ENCODE measurements at places on chromosomes 6 and 20. TPM values are rescaled to one million over a fixed set of nuclear protein-coding genes. Genes with fewer than 3 reads are reported as not detected.

DNA sequence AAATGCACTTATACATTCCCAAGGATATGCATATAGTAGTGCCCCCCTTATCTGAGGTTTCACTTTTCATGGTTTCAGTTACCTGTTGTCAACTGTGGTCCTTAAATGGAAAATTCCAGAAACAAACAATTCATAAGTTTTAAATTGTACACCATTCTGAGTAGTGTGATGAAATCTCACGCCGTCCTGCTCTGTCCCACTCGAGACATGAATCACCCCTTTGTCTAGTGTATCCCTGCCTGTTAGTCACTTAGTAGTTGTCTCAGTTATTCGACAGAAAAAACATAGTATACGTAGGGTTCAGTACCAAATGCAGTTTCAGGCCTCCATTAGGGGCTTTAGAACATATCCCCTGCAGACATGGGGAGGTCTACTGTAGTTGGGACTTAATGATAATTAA is 57.0 kb downstream of the MAP1LC3A start:
- DNase-seq, result no peak
- H3K36me3 ChIP-seq, result no peaks in the 10 kb centered on the region
- H3K4me1 ChIP-seq, result no peaks in the 10 kb centered on the region
- no peaks in the 10 kb centered on the region for H3K27me3 ChIP-seq

DNA sequence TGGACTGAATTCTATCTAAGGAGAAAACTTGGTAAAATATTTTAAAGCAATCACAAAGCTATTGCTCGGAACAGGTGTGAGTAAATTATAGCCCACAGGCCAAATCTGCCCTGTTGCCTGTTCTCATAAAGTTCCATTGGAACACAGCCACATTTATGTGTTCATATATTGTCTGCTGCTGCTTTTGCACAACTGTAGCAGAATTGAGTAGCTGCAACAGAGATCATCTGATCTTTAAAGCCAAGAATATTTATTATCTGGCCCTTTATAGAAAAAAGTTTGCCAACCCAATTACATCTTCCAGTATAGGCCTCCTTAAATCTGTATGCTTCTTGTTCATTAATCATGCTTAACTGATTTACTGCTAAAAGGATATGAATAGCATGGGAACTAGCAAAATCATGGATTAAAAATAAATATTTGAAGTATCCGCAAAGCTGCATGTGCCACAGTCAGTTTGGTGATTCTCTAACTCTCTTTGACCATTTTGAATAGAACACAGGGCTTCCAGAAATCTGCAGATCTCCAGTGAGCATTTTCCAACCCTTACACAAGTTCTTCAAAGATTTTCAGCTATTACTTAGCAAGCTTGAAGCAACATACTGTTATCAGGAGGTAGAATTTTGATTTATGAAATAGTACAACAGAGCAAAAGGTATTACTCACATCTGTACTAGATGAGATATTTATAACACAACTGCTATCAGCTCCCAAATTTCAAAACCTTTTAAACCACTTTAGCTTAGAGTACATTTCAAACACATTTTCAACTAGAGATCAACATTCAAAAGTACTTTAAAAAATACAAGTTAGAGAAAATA is 312.6 kb upstream of the ID4 start:
- H3K27ac ChIP-seq, result no peak overlapping the region
- no peak for DNase-seq
- H3K4me3 ChIP-seq, result no peak overlapping the region
- H3K27me3 ChIP-seq, result no peaks in the 10 kb centered on the region
- peaks cover 8% of the 10 kb centered on the region for H3K4me1 ChIP-seq

- no peaks in the 10 kb centered on the region for H3K36me3 ChIP-seq
- H3K4me3 ChIP-seq, result no peak overlapping the region
- H3K4me1 ChIP-seq, result no peaks in the 10 kb centered on the region
- DNase-seq, result peak; percentile 19
- H3K27ac ChIP-seq, result no peak overlapping the region
These were observed 13.1 kb upstream of the CDK19 start for GRCh38 chr6:110828396-110828795.

DNA sequence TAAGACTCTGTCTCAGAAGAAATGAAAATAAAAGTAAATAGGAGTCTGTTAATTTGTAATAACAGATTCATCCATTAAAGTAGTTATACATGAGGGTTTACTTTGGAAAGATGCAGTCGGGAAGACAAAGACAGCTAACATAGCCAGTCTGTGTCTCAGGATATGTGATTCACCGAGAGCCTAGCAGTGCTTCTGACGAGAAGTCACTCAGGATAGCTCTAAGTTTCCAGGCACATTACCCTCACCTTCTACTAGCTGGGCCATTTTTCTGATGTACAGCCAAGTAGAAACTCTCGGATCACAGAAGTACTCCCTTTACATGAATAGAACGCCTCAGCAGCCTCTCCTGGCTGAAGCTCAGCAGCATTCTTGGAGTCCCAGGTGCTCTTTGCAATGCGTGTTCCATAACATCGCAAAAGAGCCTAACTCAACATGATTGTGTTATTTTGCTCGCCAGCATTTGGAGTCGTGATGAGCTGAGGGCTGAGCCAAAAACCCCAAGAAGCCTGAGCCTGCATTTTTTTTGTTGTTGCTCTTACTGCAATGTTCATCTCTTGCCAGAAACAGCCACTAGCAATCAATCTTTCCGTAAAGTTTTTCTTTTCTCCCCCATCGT is 22.4 kb upstream of the TASP1 start:
- DNase-seq, result no peak
- no peak overlapping the region for H3K27ac ChIP-seq
- H3K4me1 ChIP-seq, result no peaks in the 10 kb centered on the region
- H3K27me3 ChIP-seq, result no peaks in the 10 kb centered on the region
- no peak overlapping the region for H3K4me3 ChIP-seq

GRCh38 chr20:3051385-3052019 is 5.7 kb downstream of the MRPS26 start:
- no peaks in the 10 kb centered on the region for H3K27me3 ChIP-seq
- no peak overlapping the region for H3K27ac ChIP-seq
- peaks cover 20% of the 10 kb centered on the region for H3K4me1 ChIP-seq
- no peak overlapping the region for H3K4me3 ChIP-seq
- DNase-seq, result no peak
- peaks cover 35% of the 10 kb centered on the region for H3K36me3 ChIP-seq

- H3K4me1 ChIP-seq, result peaks cover 19% of the 10 kb centered on the region
- no peak overlapping the region for H3K27ac ChIP-seq
- no peak for DNase-seq
- H3K27me3 ChIP-seq, result peaks cover 48% of the 10 kb centered on the region
- H3K4me3 ChIP-seq, result no peak overlapping the region
- H3K36me3 ChIP-seq, result no peaks in the 10 kb centered on the region
These were observed 32.6 kb upstream of the CSNK2A1 start for GRCh38 chr20:576156-576555.

GRCh38 chr20:31594558-31595379 is 10.3 kb upstream of the ID1 start:
- H3K4me1 ChIP-seq, result peaks cover 33% of the 10 kb centered on the region
- H3K27ac ChIP-seq, result peak overlapping the region; percentile 83
- no peak overlapping the region for H3K4me3 ChIP-seq
- H3K27me3 ChIP-seq, result no peaks in the 10 kb centered on the region
- no peaks in the 10 kb centered on the region for H3K36me3 ChIP-seq

GRCh38 chr6:47182291-47182957 is 127.3 kb downstream of the TNFRSF21 start:
- DNase-seq, result no peak
- no peaks in the 10 kb centered on the region for H3K27me3 ChIP-seq
- H3K4me1 ChIP-seq, result peaks cover 27% of the 10 kb centered on the region
- no peak overlapping the region for H3K4me3 ChIP-seq
- H3K27ac ChIP-seq, result peak overlapping the region; percentile 95

DNA sequence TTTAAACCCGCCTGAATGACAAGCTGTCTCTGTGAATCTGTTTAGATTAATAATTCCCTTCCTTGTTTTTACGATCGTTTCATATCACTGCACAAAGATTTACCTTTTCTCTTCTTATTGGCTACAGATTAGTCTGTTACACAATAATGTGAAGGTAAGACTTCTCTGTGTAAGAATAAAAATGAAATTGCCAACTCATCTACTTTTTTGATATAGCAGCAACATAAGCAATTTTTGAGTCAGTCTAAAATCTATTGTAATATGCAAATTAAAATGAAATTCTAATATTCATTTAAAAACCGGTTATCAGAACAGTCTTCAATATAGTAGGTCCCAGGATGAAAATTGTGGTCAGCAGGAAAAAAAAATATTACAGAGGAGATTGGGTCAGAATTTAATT is 155.2 kb downstream of the DOK5 start:
- H3K27me3 ChIP-seq, result no peaks in the 10 kb centered on the region
- H3K27ac ChIP-seq, result no peak overlapping the region
- H3K4me1 ChIP-seq, result peaks cover 2% of the 10 kb centered on the region
- DNase-seq, result no peak
- no peak overlapping the region for H3K4me3 ChIP-seq
- no peaks in the 10 kb centered on the region for H3K36me3 ChIP-seq

DNA sequence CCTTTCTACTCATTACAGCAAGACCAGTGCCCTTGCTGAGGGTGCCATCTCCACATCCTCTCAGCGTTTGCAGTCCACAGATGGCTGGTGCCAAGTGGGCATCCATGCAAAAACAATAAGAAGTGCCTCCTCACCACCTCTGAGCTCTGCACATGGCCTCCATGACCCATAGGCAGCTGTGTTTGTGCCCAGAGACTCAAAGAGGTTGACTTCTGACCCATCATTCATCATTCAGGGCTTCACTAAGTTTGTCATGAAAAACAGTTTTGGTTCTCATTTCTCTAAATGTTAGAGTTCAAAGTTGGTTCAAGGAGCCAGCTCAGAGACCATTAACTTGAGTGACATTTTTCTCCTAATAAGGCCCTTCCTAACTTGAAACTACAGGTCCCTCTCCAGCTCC is 512.6 kb upstream of the MAP3K7 start:
- H3K36me3 ChIP-seq, result no peaks in the 10 kb centered on the region
- no peaks in the 10 kb centered on the region for H3K27me3 ChIP-seq
- H3K4me1 ChIP-seq, result no peaks in the 10 kb centered on the region
- H3K27ac ChIP-seq, result no peak overlapping the region

Gene NHLRC1
- total RNA-seq, result 1.1 TPM

Gene GMPR
- total RNA-seq, result 11.9 TPM

Gene SNAI1
- total RNA-seq, result 0.37 TPM

Gene MCM3
- 48.5 TPM for total RNA-seq

Gene JPH2
- total RNA-seq, result 38.9 TPM

Measured in stomach (tissue), 19 donors.